SK-N-MC (cell line): ENCODE measurements at places on chromosomes 5 and 9.

DNA sequence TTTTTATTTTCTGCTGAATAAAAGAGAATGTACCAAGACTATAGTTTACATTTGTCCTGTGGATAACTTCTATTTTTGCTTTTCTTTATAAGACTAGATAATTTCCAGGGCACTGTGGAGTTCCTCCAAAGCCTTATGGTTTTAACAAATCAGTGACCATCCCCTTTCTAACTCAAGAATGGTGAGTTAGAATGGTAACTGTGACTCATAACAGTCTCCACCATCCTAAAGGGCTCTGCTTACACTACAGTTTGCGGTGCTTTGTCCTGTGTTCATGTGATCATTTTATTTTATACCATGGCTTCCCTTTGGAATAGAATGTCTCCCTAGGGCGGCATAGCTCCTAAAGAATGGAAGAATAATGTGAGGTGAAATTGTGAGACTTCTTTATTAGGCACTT, 30.2 kb downstream of the WDR36 start:
- DNase-seq = no peak

DNA sequence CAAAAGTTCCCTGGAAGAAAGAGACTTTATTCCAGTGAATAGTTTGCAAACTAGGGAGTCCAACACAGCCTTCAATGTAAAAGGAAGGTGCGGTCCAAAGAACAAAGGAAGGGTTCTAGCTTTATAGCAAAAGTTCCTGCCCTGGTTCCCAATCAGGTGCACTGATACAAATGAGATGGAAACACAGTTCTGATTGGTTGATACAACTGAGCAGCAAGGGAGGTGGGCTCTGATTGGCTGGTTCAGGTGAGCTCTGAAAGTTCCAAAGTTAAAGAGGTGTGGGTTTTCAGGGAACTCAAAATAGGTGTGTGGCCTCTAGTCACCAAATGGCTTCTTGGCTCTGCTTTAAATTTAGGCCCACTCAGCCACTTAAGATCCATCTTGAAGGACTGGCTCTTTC, 43.1 kb downstream of the P4HA2 start:
- no peak for DNase-seq

- DNase-seq = no peak
Measured at GRCh38 chr5:150648294-150649107, 8.0 kb downstream of the SYNPO start.

DNA sequence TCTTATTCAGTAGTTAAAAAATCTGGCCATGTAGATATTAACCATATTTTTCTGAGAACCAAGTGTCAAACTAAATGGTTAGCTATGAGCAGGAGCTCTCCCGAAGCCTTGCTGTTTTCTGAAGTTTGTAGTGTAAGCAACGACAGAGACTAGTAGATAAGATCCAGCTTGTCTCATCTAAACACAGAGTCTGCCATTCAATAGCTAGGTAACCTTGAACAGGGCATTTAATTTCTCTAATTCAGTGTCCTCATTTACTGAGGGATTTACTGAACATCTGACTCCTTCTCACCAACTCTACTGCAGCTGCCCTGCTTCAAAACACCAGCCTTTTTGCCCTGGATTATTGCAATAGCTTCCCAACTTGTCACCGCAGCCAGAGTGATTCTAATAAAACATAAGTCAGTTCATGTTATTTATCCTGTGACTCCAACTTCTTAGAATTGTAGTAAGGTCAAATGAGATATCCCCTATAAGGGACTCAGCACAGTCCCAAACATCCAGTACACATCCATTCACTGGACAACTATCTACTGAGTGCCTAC, 337.0 kb downstream of the PLK2 start:
- DNase-seq = no peak

DNA sequence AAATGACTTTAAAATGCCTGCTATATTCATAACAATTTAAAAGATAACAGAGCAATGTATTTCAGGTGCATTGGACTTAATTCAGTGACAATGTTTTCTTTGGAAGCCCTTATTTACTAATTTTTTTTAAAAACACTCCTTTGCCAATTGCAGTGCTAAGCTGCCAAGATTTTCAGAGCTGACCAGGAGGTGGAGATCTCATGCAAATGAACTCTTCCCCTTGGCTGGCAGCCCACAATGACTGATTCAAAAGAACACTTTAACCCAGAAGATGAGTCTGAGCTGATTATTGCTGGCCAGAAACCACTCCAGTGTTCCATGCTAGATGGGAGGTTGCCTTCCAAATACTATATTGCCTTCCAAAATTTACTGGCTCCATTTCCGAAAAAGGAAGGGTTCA, 128.3 kb upstream of the CCNH start:
- DNase-seq = no peak

GRCh38 chr9:123312306-123312877, 43.6 kb upstream of the CRB2 start:
- peak; percentile 50 for DNase-seq

DNA sequence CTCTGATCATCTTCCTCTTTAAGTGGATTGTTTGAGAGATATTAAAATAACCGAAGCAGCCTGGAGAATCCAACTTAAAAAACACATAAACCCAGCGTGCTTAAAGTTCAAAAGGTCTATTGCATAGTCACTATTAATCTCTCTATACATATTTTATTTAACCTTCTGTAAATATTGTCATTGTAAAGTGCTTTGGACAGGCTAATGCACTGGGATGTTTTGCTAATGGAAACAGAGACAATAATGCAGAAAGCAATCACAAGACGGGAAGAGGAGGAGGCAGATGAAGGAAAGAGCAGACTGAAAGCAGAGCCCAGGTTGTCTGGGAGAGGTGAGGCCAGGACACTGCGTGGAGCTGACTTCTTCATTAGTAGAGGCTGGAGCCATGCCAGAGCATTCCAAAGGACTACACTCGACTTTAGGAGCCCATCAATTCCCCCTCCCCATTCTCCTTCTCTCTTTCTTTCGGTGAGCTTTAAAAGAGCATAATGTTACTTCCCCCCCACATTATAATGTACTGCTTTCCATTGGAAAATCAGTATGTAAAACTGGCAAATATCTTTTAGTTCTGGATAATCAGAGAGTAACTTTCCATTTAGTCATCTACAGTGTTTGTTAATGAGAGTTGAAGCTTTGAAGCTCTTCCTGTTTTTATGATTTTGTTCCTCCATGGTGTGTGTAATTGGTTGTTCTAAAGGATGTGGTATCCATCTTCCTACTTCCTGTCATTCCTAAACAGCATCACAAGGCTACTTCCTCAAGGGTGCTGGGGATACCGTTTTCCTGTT, 307.3 kb upstream of the MPDZ start:
- no peak for DNase-seq

DNA sequence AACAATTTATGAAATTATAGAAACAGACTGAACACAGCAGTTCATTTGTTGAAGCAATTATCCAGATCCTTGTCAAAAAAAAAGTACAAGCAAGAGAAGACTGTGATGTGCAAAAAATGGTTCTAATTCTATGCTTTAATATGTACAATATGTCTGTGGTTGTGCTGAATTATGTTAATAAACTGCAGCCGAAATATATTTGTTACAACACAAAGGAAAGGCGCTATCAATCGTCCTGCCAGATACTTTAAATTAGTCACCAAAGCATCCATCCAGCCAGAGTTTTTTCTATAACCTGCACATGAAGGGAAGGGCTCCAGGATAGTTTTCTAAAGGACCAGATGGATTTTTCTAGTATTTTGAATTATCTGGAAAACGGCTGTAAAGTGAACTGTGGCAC, 259.5 kb downstream of the BNC2 start:
- no peak for DNase-seq

DNA sequence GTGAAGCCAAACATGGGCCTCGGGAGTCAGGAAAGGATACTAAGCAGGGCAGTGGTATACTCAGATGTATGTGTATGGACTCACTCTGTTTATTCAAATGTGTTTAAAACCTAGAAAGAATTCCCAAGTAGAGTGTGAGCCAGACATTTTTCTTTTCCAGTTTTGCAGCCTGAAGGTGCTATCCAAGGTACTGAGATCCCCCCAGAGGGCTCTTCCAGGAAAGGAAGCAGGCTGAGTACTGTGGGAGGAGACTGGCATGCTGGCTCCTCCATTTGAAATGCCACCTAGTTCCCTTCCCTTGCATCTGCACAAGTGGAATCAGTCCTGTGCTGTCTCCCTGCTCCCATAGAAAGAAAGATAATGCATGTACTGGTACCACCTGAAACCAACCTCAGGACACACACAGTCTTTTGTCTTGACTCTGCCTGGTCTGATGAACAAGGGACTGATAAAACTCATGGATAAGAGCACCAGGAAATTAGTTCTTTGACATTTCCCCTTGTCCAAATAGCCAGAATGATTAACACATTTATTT, 85.9 kb downstream of the HRH2 start:
- DNase-seq = no peak

- DNase-seq = no peak
Measured at GRCh38 chr9:109624896-109625295, 126.8 kb upstream of the PTPN3 start.

DNA sequence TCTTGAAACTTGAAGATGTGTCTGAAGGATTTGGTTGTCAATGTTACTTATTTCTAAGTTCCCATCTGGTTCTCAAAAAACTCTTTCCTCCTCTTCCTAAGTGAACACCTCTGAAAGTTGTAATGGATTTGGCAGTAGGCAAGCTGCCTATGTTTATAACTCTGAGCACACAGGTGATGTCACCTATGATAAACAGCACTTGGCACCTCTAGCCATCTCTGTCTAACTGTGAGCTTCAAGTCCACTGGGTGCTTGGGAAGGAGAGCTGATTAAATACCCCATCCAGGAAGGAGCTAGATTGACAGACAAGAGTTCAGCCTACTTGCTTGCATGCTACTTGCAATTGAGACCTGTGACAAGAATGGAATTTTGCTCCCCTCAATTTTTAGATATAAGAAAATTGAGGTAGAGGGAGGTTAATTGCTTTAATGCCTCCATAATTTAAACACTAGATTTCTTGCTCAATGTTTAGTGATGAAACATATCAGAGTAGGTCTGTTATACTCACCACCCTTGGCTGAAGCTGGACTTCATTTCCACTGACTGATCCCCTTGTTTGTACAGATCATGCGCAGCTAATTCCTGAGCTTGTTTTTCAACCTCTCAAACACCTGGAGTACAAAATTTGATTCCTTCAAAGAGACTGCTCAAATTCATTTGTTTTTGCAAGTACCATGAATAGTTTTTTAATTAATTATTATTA, 49.9 kb downstream of the PDE4D start:
- no peak for DNase-seq

DNA sequence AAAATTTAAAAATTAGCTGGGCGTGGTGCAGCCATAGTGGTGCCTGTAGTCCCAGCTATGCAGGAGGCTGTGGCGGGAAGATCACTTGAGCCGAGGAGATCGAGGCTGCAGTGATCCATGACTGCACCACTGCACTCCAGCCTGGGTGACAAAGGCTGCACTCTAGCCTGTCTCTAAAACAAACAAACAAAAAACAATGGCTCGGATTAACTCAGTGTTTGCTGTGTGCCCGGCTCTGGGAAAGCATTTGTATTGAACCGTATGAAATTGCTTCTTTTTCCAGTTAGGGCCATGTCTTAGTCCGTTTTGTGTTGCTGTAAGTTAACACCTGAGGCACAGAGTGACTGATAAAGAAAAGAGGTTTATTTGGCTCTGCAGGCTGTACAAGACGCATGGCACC, 62.6 kb downstream of the CFAP77 start:
- DNase-seq = no peak

- no peak for DNase-seq
Measured at GRCh38 chr5:85397451-85397850, 1012.8 kb upstream of the EDIL3 start.

GRCh38 chr5:127447827-127448226, 69.6 kb upstream of the PRRC1 start:
- no peak for DNase-seq

- no peak for DNase-seq
Measured at GRCh38 chr5:83343299-83343698, 128.2 kb upstream of the VCAN start.

DNA sequence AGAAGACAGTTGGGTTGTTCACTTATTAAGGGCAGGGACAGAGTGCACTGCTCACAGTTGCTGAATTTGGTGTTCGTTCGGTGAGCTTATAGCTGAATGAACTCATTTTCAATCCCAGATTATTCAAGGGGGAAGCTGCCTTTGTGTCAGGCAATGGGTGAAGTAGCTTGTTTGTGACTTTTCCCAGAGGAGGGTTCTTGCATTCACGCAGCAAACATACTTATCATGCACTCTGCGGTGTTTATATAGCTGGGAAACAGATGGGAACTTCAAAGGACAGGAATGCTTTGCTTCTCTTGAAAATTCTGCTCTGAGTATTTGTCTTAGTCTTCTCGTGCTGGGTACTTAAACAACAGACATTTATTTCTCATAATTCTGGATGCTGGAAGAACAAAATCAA, 64.7 kb upstream of the ABCA1 start:
- no peak for DNase-seq
